ENCODE measurements at places on chromosomes 13 and 19. TPM values are rescaled to one million over a fixed set of nuclear protein-coding genes. Genes with fewer than 3 reads are reported as not detected.
A peak's percentile ranks its signal among the peaks of the same experiment; 100 is the strongest.

The DCT gene
- 19.7 TPM for total RNA-seq

The TMC4 gene
- 42.1 TPM for total RNA-seq

The ERICH6B gene
- not detected for total RNA-seq

The POSTN gene
- total RNA-seq = 295 TPM

The NLRP9 gene
- not detected for total RNA-seq

The NCR1 gene
- total RNA-seq = not detected

DNA sequence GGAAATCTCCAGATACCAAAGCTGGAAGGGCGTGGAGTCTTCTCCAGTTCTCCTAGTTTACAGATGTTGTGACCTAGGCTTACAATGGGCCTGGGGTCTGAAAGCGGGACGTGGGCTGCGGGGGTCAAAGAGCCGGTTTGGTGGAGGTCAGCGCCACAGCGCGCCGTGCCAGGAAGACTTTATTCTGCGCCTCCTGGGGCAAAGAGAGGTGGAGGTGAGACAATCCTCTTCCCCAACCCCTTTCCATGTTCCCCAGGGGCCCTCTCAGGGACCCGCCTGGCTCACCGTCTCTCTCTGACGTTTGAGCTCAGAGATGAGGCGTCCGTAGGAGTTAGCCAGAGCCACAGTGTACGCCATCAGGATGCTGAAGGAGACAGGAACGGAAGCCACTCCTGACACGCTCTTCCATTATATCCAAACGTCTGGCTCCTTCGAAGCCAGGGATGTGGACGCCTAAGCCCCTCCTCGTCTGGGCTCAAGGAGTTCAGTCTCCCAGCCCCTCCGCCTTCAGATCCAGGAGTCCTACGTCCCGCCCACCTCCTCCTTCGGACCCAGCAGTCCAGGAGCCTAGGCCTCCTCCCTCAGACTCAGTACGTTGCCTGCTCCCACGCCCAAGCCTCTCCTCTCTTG is 776 bp upstream of the LENG1 start:
- H3K27ac ChIP-seq = peak overlapping the region; percentile 99
- no peak for DNase-seq
- H3K36me3 ChIP-seq = peaks cover 10% of the 10 kb centered on the region
- H3K4me3 ChIP-seq = peak overlapping the region; percentile 100
- H3K27me3 ChIP-seq = no peaks in the 10 kb centered on the region

GRCh38 chr19:804419-805165 is 7.3 kb downstream of the PTBP1 start:
- H3K27ac ChIP-seq = no peak overlapping the region
- DNase-seq = no peak
- H3K4me1 ChIP-seq = peaks cover 30% of the 10 kb centered on the region
- no peak overlapping the region for H3K4me3 ChIP-seq

GRCh38 chr19:4373601-4374497 is 26.5 kb downstream of the SH3GL1 start:
- no peaks in the 10 kb centered on the region for H3K27me3 ChIP-seq
- peaks cover 3% of the 10 kb centered on the region for H3K36me3 ChIP-seq
- peak overlapping the region; percentile 69 for H3K4me3 ChIP-seq
- H3K4me1 ChIP-seq = peaks cover 30% of the 10 kb centered on the region
- H3K27ac ChIP-seq = peak overlapping the region; percentile 89

DNA sequence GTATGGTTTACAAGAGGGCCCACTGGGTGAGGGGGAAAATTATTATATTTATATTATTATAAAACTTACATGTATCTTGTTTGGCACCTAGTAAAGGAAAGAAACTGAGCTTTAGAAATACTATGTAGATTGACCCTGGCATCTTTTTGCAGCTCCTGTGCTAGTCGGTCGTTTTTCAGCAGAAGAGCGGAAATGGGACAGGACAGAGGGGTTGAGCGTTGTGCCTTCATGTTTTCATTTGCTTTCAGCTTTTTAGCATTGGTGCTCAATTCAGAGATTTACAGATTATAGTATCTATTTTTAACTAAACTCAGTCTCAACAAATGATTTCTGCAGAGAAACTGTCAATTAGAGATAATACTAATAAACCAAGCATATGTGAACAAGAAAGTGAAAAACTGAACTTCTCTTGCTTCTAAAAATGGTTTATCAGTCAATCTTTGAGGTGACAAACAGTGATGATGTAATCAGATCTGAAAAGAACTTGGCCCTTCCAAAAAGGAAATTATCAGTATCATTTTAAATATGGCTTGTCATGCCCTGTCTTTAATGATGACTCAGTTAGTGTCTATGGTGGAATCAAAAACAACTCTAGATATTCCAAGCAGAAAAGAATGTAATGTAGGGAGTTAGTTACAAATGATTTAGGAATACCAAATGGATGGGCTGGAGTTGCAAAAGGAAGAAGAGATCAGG is 56.9 kb upstream of the KCTD4 start:
- H3K4me3 ChIP-seq = no peak overlapping the region
- H3K4me1 ChIP-seq = peaks cover 8% of the 10 kb centered on the region
- DNase-seq = no peak
- no peaks in the 10 kb centered on the region for H3K27me3 ChIP-seq
- H3K36me3 ChIP-seq = peaks cover 5% of the 10 kb centered on the region
- no peak overlapping the region for H3K27ac ChIP-seq

DNA sequence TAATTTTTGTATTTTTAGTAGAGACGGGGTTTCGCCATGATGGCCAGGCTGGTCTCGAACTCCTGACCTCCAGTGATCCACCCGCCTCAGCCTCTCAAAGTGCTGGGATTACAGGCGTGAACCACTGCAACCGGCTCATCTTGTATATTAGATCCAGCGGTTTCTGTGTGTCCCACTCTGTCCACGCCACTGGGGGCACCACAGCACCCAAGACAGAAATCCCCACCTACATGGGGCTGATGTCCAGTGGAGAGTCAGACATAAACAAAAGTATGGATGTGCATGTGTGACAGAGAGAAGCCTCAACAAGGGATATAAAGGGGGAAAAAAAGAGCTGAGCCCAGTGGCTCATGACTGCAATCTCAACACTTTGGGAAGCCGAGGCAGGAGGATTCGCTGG is 65.8 kb upstream of the ADGRE5 start:
- no peaks in the 10 kb centered on the region for H3K27me3 ChIP-seq
- peaks cover 3% of the 10 kb centered on the region for H3K36me3 ChIP-seq
- no peak overlapping the region for H3K27ac ChIP-seq
- H3K4me3 ChIP-seq = no peak overlapping the region

- DNase-seq = no peak
- no peak overlapping the region for H3K4me3 ChIP-seq
- no peaks in the 10 kb centered on the region for H3K36me3 ChIP-seq
- no peaks in the 10 kb centered on the region for H3K27me3 ChIP-seq
- H3K4me1 ChIP-seq = peaks cover 9% of the 10 kb centered on the region
- H3K27ac ChIP-seq = no peak overlapping the region
Observed at GRCh38 chr19:13699786-13700185, 64.5 kb upstream of the MRI1 start.

DNA sequence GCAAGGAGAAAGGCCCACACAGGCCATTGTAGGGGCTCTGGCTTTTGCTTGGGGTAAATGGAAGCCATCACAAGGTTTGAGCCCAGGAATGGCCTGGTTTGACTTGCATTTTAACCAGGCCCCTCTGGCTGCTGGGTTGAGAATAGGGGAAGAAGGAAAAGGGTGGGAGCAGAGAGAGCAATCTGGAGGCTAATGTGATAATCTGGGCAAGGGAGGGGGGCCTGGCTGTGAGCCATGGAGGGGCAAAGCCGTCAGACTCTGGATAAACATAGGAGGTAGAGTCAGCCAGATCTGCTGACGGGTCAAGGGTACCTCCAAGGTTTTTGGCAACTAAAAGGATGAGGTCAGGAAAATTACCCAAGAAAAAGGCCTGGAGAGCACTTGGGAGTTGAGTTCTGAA is 41.6 kb downstream of the RFX2 start:
- H3K4me3 ChIP-seq = no peak overlapping the region
- peak overlapping the region; percentile 91 for H3K27ac ChIP-seq
- peaks cover 33% of the 10 kb centered on the region for H3K4me1 ChIP-seq

GRCh38 chr13:71587193-71587592 is 279.8 kb downstream of the DACH1 start:
- H3K36me3 ChIP-seq = no peaks in the 10 kb centered on the region
- H3K27ac ChIP-seq = no peak overlapping the region
- peaks cover 17% of the 10 kb centered on the region for H3K4me1 ChIP-seq
- no peaks in the 10 kb centered on the region for H3K27me3 ChIP-seq
- H3K4me3 ChIP-seq = no peak overlapping the region
- DNase-seq = no peak

DNA sequence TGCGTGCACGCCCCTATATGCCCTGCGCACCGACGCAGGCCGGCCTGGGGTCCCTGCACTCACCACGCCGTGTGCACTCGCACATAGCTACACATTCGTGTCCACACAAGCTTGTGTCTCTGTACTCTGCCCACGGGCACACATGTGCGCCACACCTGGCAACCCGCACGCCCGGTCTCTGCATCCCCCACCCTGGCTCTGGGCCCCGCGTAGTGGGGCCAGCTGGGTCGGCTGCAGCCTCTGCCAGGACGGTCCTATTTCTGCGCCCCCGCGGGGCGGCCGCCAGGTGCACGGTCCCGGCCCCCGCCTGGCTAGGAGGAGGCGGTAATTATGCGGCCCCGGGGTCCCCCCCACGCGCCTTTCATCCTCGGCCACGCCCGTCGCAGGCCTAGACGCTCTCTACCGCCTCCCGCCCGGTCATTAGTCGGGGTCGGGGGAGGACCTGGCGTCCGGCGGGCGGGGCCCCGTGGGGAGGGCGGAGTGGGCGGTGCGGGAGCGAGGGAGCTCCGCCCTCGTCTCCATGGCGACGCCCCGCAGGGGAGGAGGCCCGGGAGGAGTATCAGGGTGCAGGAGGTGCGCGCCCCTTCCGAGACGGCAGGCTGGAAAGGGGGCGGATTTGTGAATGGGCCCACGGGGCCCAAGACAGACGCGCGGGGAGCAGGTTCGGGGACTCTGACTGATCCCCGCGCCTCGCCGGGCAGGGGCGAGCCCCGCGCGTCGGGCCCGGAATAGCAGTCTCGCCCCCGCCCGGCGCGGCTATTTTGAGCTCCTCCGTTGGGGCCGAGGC is 2.8 kb upstream of the CIRBP start:
- H3K4me3 ChIP-seq = peak overlapping the region; percentile 71
- H3K27ac ChIP-seq = peak overlapping the region; percentile 97

- DNase-seq = no peak
- H3K27ac ChIP-seq = peak overlapping the region; percentile 87
- peaks cover 38% of the 10 kb centered on the region for H3K4me1 ChIP-seq
- H3K27me3 ChIP-seq = no peaks in the 10 kb centered on the region
- H3K4me3 ChIP-seq = peak overlapping the region; percentile 65
Observed at GRCh38 chr19:38862321-38863059, 12.7 kb upstream of the HNRNPL start.

Measured in type B pancreatic cell (in vitro differentiated cells).